ENCODE measurements at places on chromosomes 7 and 10. TPM values are rescaled to one million over a fixed set of nuclear protein-coding genes. Genes with fewer than 3 reads are reported as not detected.

The CCL24 gene
- total RNA-seq = not detected

The NCF1 gene
- total RNA-seq = 8.6 TPM

The CLCN1 gene
- 0.22 TPM for total RNA-seq

The MALRD1 gene
- 1.1 TPM for total RNA-seq

The C7orf33 gene
- total RNA-seq = not detected

DNA sequence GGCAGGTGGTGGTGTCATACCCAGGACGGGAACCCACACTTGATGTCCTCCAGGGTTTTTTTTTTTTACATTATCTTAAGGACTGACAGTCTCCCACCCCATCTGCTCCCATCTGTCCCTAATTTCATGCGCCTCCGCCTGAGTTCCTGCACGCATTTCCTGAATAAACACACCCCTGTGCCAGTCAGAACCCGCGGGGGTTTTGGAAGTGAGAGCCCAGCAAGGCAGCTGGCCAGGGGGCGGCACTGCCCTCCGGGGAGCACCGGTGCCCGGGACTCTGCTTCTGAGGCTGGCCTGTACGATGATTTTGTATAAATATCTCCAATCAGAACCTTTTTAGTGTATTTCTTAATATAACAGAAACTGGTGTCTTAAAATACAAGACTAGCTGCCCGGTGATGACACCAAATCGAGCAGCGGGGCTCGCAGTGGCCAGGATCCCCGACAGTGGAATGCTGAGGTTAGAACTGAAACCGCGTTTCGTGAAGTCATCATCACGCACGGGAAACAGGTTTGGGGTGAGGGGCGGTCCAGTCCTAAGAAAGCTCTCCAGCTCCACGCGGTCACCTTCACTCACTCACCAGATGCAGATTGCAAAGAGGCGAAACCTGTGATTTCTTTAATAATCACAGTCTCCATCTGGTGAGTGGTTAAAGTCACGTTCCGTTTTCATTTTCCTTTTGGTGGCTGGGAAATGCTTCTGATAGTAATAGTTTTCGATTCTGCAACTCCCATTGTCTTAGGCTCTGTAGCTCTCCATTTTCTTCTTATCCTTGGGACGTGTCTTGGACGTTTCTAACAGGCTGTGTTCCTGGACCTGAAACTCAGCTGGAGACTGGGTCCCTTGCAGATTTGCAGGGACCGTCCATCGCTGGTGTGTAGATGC is 19.7 kb downstream of the BNIP3 start:
- DNase-seq = no peak

GRCh38 chr7:92674379-92674778 is 84.2 kb upstream of the FAM133B start:
- no peak for DNase-seq

- DNase-seq = no peak
Measured at GRCh38 chr10:114681542-114681941, 23.5 kb upstream of the ABLIM1 start.

GRCh38 chr10:77392236-77392721 is 245.3 kb downstream of the KCNMA1 start:
- no peak for DNase-seq

GRCh38 chr7:134532180-134532953 is 5.0 kb downstream of the AKR1B10 start:
- no peak for DNase-seq

DNA sequence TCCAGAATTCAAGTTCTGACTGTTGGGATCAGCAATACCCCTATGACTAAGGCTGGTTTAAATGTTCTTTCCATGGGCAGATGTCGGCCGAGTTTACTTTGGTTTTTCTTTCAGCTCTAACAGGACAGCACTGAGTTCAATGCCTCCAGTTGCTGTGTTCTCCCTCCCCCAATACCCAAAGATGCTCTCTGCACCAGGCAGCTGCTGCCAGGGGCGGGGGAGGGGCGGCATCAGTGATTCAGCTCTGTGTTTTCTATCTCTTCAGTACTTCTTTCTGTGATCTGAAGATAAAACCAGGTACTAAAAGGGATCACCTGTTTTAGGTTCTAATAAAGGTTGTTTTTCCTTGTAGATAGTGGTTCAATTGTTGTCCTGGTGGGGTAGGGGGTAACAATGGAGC is 576.7 kb upstream of the POT1 start:
- no peak for DNase-seq

- DNase-seq = no peak
Measured at GRCh38 chr7:138066954-138067394, 9.3 kb upstream of the AKR1D1 start.

Data from mesenteric fat pad (tissue), 1 donor.